ENCODE measurements at places on chromosomes 11 and 22.

- DNase-seq: no peak
These were observed 1598.1 kb downstream of the FAM181B start for GRCh38 chr11:81135570-81135969.

DNA sequence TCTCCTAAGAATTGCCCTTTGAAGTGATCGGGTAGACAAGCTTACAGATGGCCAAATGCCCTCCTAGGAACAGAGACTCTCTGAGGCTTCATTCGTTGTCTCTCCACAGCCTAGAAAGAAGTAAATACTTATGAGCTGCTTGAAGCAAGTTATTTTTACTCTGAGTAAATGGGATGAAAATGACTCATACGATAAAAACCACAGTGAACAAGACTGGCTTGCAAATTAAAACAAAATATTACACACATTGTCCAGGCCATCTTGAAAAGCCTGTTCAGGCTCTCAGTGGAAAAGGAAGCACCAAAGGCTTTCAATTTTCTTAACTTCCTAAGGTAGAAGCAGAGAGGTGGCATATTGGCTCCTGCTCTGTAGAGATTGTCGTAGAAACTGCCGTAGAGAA, 294.2 kb downstream of the NELL1 start:
- DNase-seq: no peak

GRCh38 chr11:59429924-59430516, 3.8 kb upstream of the OR5A2 start:
- DNase-seq: no peak

DNA sequence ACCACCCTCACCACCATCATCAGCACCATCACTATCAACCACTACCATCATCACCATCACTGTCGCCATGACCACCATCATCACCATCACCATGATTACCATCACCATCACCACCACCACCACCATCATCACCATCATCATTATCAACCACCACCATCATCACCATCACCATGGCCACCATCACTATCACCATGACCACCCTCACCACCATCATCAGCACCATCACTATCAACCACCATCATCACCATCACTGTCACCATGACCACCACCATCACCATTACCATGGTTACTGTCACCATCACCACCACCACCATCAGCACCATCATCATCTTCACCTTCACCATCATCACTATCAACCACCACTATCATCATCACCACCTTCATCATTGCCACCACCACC, 183.4 kb downstream of the SHANK2 start:
- DNase-seq: no peak

DNA sequence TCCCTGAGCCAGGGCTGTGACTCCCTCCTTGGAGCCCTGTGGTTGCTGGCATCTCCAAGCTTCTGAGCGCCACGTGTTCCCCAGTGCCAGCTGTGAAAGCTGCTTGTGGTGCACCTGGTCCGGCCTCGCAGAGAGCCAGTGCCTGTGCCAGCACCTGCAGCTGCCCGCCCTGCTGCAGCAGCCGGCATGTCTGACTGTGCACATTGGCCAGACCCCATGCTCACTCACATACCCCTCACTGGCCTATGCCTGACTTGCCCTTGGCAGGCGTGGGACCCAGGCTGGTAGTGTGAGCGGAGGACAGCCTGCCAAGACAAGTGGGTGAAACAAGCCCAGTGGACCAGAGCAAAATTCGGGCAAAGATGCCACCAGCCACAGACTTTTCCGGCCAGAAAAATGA, 9.8 kb downstream of the MRPL48 start:
- DNase-seq: no peak

DNA sequence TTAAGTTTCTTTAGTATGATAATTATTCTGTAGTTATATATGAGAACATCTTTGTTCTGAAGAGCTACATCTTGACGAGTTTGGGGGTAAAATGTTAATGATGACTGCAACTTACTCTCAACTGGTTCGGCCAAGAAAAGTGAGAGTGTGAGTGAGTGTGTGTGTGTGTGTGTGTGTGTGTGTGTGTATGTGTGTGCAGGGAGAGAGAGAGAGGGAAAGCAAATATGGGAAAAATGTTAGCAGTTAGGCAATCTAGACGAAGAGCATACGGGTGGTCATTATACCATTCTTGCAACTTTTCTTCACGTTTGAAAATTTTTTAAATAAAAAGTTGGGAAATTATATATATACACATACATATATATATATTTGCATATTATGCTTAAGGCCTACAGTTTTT, 18.3 kb upstream of the TMEM41B start:
- DNase-seq: no peak

DNA sequence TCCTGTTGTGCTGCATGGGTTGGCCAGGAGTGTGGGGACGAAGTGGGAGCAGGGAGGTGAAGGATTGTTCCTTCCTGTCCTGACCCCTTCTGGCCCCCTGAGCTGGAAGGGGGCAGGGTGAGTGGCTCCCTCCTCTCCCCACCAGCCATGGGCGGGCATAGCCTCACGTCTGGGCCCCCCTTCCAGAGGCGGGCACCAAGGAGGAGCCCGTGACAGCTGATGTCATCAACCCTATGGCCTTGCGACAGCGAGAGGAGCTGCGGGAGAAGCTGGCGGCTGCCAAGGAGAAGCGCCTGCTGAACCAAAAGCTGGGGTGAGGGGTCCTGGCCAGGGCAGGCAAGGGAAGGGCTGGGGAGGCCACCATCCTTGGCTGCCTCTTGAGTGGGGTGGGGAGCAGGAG, 3.4 kb downstream of the SART1 start:
- DNase-seq: no peak

DNA sequence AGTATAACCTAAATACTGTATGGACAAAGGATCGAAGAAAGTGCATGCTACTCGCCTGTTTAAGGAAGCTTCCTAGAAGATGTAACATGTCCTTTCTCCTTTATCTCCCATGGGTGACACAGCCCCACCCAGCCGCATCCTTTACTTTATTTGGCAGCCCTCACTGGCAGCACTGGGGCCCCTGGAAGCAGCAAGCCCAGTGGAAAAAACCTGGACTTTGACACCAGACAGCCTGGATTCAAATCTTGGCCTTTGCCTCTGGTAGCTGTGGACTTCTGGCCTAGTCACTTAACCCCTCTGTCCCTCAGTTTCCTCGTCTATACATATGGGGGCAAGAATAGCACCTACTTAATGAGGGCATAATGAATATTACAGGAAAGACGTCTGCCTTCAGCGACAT, 67.1 kb downstream of the MYEOV start:
- DNase-seq: no peak

DNA sequence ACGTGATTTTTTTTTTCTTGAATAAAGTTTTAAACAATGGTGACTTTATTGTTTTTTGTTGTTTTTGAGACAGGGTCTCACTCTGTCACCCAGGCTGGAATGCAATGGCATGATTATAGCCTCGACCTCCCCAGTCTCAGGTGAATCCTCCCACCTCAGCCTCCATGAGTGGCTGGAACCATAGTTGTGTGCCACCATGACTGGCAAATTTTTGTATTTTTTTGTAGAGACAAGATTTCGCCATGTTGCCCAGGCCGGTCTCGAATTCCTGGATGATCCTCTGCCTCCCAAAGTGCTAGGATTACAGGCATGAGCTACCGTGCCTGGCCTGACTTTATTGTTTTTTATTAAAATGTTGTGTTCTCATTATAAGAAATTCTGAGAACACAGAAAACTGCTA, 12.2 kb upstream of the CRYBB3 start:
- DNase-seq: no peak

DNA sequence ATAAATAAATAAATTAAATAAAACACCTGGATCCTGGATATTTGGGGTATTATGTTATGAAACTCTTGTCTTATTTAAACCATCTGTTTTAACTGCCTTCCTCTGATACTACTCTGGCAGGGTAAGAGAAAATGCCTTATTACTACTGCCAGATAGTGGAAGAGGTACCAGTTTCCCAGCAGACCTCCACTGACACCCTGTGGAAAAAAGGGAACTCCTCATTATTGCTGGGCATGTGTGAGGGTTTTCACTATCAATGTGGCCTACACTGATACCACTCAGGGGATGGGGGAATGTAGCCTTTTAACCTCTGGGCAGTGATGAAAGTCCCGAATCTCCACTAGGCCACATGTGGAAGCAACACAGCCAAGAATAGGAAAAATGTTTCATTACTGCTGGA, 121.0 kb downstream of the LUZP2 start:
- no peak for DNase-seq

GRCh38 chr11:75313513-75314272, 37.8 kb downstream of the ARRB1 start:
- DNase-seq: no peak
